Activated CD4-positive, CD25-positive, alpha-beta regulatory T cell treated with anti-CD3 and anti-CD28 coated beads, Interleukin-2, amount 50 U/mL, for 24 hours (primary cell): ENCODE measurements at places on chromosomes 5 and 9.

DNA sequence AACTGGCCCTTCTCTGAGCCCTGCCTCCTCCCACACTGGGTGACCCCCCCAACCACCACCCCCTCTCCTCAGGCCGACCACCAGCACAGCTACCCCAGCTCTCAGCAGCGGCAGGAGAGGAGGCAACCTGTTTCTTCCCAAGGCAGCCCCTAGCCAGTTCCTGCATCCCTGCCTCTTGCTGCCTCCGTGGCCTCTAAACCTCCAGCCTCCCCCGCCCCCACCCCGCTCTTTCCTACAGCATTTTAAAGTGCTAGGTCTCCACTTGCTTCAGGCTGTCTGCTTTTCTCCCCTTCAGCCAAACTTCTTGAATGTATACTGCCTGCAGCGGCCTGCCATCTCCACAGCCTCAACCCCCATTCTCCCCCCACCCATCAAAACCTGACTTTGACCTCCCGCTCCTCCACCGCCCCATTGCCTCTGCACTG is 135.6 kb downstream of the DAB2IP start:
- no peak for ATAC-seq

GRCh38 chr5:159198063-159199036 is 11.0 kb downstream of the RNF145 start:
- peak; percentile 74 for ATAC-seq

DNA sequence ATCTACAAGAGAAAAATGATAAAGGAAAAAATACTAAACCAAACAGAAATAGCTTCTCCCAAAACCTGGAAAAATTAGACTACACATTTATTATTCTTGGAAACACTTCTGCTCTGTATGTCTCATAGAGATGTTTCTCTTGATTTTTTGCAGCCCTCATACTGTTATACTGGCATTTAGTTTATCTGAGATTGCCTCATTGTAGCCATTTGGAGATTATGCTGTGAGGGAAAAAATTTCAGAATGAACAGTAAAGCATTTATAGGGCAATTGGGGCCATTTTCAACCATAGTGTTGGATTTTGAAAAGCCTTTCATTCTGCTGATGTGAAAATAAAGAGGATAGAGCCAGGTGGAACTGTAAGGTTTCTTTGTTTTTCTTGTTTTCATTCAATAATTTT is 441.8 kb upstream of the RIOK2 start:
- ATAC-seq: no peak

GRCh38 chr9:79575547-79575946 is 3.8 kb downstream of the TLE4 start:
- ATAC-seq: no peak

- no peak for ATAC-seq
Observed at GRCh38 chr9:2574203-2574602, 47.4 kb upstream of the VLDLR start.

- ATAC-seq: no peak
Observed at GRCh38 chr9:84937180-84937579, 267.7 kb downstream of the NTRK2 start.

GRCh38 chr9:111148052-111149017 is 110.1 kb upstream of the LPAR1 start:
- ATAC-seq: no peak

- no peak for ATAC-seq
Observed at GRCh38 chr5:133828722-133829121, 139.7 kb downstream of the C5orf15 start.

DNA sequence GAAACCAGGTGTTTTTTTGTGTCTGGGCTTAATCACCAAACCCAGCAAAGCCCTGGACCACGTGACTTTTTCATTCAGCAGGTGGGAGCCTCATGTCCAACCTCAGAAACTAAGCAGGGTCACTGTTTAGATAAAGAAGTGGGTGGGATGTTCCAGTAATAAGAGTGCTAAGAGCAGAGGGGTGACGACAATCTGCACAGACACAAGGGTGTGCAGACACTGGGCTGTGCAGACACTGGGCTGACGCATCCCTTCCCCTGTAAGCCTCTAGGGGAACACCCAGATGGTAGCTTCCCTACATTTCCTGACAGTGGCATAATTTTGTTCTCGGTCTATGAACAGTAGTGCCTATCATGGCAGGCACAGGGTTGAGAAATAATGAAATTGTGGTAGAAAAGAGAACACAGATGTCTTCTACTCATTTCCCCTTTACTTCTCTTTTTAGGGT is 85.1 kb downstream of the SAXO1 start:
- ATAC-seq: no peak
